Cortex of kidney (tissue), 1 donor: ENCODE measurements at places on chromosomes 7 and 10.

DNA sequence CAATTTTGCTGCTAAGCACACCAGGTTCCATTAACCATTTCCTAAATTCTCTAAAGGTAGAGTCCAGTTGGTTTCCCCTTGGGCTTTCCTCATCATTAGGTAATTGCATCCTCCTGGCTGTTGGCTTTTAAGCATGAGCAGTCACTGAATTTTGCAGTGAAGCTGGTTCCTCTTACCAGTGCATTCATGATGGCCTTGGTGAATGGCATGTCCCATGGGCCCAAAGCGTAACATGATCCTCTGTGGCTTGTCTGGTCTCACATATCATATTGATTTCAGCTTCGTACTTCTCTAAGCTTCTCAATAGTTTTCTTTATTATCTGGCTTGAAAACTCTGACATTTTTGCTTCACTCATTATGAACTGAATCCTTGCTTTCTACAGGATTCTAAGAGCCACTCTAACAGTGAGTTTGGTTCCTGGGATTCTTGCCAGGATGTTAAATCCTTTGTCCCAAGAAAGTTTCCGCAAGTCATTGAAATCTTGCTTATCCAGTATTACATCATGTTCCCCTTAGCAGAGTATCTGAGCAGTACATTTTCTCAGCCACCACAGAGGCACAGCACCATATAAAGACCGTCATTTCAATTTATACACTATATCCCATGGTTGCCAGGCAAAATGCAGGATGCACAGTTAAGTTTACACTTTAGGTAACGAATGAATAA is 134.2 kb downstream of the PTN start:
- no peak for DNase-seq

DNA sequence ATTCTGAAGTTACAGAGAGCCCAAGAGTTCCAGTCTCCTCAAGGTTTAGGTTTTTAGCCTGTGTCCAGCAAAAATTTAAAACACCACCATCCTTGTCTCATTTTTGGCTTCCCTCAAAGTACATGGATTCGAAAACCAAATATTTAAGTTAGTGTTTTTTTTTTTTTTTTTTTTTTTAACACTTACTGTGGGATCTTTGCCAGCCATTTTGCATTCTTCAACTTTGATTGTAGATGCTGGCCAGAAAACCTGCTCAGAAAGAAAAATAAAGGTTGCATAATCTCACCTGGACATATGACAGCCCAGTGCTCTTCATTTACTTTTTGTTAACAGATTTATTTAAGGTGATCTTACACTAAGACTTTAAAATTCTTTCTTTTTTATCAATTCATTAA is 91.6 kb downstream of the SEMA3C start:
- no peak for DNase-seq

GRCh38 chr10:124875596-124875995 is 66.3 kb upstream of the ZRANB1 start:
- DNase-seq, result no peak

- no peak for DNase-seq
Observed at GRCh38 chr7:153590136-153590535, 462.1 kb upstream of the DPP6 start.

- DNase-seq, result no peak
Observed at GRCh38 chr10:5975641-5976473, 1.5 kb downstream of the IL15RA start.

DNA sequence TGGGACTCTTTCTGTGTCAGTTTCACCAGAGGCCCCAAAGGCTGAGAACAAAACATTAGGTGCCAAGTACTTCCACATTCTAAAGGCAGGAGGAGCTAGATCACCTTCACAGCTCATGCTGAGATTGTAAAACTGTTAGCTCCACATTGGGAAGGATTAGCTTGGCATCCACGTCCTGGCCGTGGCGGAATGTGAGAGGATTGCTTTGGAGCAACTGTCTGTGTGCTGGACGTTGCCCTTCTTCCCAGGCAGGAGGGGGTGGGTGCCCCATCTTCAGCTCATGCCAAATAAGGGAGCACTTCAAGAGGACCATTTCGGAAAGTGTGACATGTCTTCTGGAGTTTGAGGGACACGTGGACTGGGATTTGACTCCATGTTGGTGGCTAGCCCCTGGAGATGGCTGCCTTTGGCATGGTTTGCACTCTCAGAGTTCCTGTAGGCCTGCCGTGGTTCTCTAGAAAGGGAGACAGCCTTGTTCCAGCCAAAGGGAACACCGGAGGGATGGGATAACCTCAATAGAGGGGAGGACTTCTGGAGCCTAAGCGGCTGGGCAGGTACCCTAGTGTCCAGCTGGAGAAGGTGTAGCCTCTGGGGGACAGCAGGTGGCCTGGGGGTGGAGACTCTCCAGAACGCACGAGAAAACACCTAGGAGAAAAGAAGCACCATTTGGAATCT is 19.9 kb upstream of the FMC1 start:
- DNase-seq, result no peak

DNA sequence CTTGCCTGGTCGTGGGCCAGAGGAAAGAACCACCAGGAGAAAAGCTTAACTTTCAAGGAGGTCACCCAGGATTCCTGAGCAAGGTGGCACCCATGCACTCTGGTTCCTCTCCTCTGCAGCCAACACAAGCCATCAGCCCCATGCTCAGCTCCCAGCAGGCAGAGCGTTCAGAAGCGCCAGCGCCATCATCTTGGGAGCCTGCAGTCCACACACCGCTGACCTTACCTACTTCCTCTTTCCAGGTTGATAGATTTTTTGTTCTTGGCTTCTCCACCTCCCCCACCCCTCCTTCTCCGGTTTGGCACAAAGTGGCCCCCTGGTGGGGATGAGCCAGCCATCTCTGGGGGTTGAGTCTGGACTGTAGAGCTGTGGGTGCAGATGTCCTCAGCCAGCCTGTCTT is 1.7 kb upstream of the WDR86 start:
- no peak for DNase-seq

- DNase-seq, result no peak
Observed at GRCh38 chr10:63071145-63071544, 62.0 kb upstream of the NRBF2 start.

- DNase-seq, result no peak
Observed at GRCh38 chr7:1884583-1885350, 214.7 kb downstream of the ELFN1 start.

GRCh38 chr10:106312087-106312486 is 852.4 kb downstream of the SORCS1 start:
- DNase-seq, result no peak

DNA sequence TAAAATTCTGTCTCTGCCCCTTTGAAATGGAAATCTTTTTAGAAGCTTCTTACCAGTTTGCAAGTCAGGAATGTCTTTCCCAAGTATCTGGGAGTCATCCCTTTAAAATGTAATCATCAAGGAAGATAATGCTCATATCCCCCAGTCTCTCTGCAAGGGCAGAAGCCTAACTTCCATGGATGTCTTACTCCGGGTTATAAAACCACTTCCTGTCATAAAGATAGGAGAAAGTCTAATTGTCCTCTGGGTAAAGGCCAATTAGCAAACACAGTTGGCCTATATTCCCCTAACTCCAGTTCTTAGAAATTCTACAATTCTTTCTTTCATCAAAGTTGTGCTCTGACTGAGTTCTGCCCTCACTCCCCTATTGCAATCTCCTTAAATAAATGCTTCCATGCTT is 1631.5 kb upstream of the LRRTM3 start:
- DNase-seq, result no peak

DNA sequence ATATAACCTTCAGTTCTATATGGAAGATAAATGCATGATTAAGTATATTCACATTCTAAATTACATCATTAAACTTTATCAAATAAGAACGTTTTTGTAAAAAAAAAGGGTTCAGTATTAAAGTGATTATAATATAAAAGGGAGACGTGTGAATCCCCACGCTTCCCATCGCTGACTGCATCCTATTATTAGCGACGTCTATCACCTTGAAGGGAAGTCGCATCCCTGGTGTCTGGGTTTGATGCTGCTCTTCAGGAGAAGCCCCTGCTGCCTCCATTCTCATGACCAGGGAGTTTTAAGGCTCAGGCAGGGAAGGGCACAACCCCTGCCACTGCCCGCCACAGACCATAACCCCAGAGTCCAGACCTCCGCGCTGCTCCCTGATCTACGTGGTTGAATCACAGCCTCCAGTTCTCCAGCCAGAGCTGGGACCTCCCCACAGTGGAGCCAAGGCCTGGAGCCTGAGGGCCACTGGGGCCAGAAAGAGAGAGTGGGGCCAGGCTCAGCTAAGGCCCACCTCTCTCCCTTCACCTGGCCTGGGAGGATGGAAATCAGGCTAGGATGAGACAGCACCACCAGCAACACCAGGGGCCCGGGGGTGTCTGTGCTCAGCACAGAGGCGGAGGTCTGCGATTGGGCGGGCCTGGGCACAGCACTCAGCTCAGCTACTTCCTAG is 130.6 kb downstream of the TCERG1L start:
- DNase-seq, result no peak

DNA sequence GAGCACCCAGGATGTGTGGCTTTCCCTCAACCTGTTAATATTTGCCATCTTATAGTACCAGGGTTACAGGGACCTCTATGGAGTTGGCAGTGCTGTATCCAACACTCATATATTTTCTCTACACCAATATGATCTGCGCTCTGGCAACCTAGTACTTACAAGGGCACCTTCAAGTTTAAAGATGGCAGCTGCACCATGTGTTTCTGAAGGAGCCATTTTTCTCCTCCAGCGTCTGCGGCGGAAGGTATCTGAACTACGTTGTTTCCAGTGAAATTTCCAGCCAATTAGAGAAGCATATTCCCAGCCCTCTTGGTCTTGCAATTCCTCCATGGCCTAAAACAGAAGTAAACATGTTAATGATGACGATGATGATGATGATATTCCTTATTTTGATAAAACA is 125.6 kb downstream of the MYOF start:
- DNase-seq, result no peak

- no peak for DNase-seq
Observed at GRCh38 chr10:118865998-118866693, 111.4 kb upstream of the CACUL1 start.

DNA sequence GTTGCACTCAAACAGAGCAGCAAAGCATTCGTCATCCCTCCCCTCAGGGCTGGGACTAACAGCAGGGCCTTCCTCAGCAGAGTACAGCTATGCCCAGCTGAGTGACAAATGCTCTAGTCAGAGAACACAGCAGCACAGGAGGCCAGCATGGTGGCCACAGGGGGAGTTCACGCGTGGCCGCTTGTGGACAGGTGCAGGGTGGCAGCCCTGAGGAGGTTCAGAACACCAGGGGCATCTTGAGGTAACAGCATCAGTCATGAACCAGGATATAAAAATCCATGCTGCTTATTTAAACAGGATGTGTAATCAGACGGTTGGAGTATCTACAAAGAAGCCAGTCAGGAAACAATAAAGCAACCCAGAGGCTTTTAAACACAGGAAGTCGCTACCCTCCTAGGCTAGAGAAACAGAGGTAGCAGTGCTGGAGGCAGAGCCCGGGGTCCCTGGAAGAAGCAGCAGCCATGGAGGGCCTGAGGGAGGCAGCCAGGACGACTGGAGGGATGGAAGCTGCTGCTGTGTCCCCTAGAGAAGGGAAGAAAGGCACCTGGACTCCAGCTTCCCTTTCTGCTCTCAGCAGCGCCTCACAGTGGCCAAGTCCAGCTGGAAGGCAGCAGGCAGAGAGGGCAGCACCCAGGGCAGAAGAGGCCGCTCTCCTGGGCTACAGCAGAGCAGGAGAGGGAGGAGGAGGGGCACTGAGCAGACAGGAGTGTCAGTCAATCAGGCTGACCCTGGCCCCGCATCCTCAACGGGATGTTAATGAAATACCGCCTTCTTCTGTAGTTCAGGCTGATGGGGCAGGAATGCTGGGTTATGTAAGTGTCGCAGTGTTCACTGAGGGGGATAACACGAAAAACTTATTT is 70.8 kb upstream of the UCN3 start:
- no peak for DNase-seq

- DNase-seq, result no peak
Observed at GRCh38 chr7:86137343-86137742, 506.4 kb upstream of the GRM3 start.

DNA sequence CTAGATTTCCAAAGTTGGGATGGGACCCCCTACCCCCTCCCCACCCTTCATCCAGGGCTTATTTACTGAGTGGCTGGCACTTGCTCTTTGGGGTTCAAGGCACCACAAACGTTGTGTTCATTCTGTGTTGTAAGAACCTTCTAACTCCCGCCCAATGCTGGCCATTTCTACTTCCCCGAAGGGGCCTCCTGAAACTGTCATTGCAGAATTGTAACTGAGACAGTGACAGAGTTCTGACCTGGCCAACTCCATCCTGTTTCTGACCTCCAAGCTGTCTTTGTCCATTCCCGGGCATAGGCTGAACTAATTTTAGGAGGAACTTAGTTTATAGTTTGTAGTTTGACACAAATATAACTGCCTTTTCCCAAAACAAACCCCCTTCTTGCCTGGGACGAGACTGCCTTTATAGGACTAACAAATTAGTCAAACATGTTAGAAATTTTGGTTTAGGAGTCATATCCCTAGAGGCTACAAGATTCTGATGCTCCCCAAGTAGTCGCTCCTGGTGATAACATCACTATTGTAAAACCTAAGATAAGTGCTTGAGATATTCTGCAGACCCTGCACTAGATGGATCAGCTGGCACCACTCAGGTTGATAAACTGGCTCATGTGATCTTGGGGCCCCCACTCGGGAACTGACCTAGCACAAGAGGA is 34.8 kb upstream of the ZMIZ2 start:
- DNase-seq, result no peak

GRCh38 chr10:91887272-91888076 is 21.8 kb downstream of the FGFBP3 start:
- no peak for DNase-seq

- no peak for DNase-seq
Observed at GRCh38 chr10:30103595-30104320, 44.4 kb upstream of the JCAD start.

- no peak for DNase-seq
Observed at GRCh38 chr10:49334964-49335363, 36.0 kb downstream of the C10orf71 start.

DNA sequence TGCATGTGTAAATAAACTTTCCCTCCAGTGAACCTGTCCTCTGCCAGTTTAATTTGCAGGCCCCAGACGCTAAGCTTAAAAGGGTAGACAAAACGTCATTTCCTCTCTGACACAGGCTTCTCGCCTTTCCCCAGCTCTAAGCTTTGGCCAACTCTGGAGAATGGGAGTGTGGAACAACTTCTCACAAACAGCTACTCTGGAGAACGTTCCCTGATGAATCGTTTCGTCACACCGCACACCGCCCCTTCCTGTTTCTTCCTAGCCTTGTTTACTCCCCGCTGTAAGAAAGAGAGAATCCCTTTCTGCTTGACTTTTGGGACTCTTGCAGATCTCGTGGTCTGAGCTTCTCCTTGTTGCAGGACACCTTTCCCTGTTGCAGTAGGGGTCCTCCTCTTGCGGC is 564.2 kb downstream of the TCERG1L start:
- no peak for DNase-seq

DNA sequence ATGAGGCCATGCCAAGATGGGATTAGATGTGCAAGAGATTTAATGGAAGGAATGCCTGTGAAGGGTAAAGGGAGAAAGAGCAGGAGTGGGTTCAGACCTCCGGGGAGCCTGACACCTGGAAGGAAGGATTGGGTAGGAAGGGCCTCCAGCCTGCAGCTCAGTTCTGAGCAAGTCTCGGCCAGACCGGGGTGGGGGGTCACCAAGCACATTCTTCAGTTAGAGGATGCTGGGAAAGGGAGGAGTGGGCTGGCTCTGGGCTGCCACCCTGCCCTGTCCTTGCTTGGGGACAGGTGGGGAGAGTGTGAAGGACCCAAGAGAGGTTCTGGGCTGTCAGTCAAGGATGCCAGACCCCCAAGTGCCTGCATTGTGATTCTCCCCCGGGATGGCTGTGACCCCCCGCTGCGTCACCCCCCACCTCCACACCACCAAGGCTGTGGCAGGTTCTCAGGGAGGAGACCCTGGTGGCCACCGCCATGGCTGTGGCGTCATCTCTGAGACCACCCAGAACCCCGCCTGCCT is 16.5 kb upstream of the PRKAG2 start:
- DNase-seq, result no peak

- DNase-seq, result no peak
Observed at GRCh38 chr7:149824301-149824741, 13.9 kb upstream of the ZNF862 start.
